Activated T-cell treated with anti-CD3 and anti-CD28 coated beads, Interleukin-2, amount 50 U/mL, for 1 hour (primary cell): ENCODE measurements at places on chromosomes 6 and 20.

GRCh38 chr6:16741112-16742016, 19.9 kb downstream of the ATXN1 start:
- DNase-seq = no peak

- no peak for DNase-seq
Observed at GRCh38 chr6:44042261-44042988, 84.8 kb downstream of the MRPL14 start.

GRCh38 chr6:31825553-31825952, 2.0 kb upstream of the HSPA1B start:
- no peak for DNase-seq

- DNase-seq = no peak
Observed at GRCh38 chr20:61789329-61789728, 276.4 kb downstream of the TAF4 start.

- DNase-seq = no peak
Observed at GRCh38 chr6:29608131-29608530, 23.2 kb downstream of the OR2H2 start.

DNA sequence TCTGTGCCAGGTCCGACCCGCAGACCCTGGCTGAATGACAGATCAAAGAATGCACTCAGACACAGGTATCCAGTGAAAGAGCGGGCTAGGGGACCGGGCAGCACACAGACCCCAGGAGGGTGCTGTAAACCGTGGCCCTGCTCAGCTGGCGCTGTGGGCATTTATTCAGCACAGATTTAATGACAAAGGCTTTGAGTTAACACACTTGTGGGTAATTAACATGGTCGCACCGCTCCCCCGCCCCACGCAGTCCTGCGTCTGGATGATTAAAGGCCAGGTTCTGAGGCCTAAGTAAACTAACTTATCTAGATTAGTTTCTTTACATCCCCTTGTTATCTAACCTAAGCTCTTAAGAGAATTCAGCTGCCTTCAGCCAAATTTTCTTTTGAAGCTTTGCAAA, 3.5 kb downstream of the MAK start:
- DNase-seq = no peak

- DNase-seq = no peak
Observed at GRCh38 chr6:146813554-146813953, 214.8 kb downstream of the ADGB start.

DNA sequence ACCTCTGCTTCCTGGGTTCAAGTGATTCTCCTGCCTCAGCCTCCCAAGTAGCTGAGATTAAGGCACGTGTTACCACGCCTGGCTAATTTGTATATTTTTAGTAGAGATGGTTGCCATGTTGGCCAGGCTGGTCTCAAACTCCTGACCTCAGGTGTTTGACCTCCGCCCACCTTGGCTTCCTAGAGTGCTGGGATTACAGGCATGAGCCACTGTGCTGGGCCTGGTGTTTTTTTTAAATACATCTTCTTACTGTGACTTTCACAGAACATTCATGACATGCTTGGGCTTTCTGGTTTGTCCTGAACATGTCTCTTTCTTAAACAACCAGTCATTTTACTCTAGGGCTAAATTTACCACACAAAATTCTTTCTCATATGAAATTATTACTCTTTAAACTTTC, 34.7 kb upstream of the FAM8A1 start:
- DNase-seq = no peak

- no peak for DNase-seq
Observed at GRCh38 chr20:4837760-4838159, 116.1 kb downstream of the PRND start.

GRCh38 chr20:6007094-6007528, 46.7 kb downstream of the LRRN4 start:
- no peak for DNase-seq

- no peak for DNase-seq
Observed at GRCh38 chr6:144715344-144715743, 430.2 kb downstream of the UTRN start.
